NCI-H2107 (cell line): ENCODE measurements at places on chromosomes 2 and 18.

DNA sequence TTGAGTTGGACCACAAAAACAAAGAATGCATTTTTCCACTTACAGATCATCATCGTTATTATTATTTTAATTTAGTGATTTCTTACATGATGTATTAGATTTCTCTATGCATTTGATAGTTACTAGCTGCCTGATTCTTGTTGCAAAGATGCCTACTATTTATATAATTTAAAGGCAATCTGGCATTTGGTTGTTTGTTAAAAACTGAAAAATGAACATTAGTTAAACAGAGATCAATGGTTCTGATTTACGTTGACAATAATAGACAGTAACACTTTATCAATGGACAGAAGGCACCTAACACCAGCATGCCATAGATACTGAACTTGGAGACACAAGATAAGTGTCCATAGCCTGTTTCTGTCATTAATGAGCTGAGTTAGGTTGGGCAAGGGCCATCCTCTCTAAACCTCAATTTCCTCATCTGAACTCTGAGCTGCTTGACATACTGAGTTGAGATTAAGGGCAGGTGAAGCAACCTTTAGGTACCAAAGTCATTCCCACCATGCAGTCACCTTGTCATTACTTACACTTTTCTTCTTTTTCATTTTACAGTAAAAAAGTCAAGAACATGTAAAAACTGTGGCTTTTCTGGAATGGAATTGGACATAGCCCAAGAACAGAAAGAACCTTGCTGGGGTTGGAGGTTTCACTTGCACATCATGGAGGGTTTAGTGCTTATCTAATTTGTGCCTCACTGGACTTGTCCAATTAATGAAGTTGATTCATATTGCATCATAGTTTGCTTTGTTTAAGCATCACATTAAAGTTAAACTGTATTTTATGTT lies 3.1 kb downstream of the CCL20 start:
- DNase-seq = no peak

- no peak for DNase-seq
Measured at GRCh38 chr18:60018618-60019462, 119.0 kb downstream of the PMAIP1 start.

GRCh38 chr2:121279476-121280220 lies 5.4 kb downstream of the TFCP2L1 start:
- no peak for DNase-seq

GRCh38 chr2:53549497-53549896 lies 218.1 kb upstream of the CHAC2 start:
- DNase-seq = no peak

GRCh38 chr2:38907743-38908562 lies 18.3 kb downstream of the ARHGEF33 start:
- DNase-seq = no peak

- DNase-seq = no peak
Measured at GRCh38 chr2:164868563-164869419, 27.2 kb upstream of the COBLL1 start.

DNA sequence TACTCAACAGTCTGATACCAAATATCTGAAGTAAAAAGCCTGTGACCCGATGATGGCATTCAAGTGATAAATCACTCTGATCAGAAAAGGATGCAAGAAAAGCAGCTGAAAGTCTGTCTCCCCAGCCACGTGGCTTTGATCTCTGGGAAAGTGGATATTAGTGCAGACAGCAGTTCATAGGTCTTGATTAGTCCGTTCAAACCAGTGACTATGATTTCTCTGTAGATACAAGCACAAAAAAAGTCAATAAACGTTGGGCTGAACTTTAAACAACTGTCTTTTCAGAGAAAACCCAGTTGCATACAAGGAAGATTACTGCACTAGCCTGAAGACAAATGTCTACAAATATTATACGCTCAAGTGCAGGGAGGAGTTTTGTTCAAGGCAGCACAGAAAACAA lies 107.7 kb upstream of the CDC42EP3 start:
- DNase-seq = no peak

- DNase-seq = no peak
Measured at GRCh38 chr2:148613231-148614013, 31.1 kb upstream of the EPC2 start.

DNA sequence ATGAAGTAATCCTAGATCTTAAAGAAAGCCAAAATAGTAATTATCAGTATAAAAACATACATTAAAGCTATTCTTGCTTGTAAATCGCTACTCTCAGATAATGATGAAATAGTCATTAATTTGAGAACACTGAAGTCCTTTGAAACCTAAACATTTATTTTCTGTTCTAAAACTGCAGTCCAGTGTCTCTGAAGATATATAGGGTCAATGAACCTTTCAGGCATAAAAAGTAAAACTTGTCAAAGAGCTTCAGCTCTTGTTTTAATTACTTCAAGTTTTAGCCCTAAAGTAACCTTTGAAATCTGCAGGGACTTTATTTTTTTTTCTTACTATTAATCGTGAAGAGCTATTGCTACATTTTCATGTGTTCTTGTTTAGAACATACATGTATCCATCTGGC lies 116.3 kb downstream of the KYNU start:
- DNase-seq = no peak

DNA sequence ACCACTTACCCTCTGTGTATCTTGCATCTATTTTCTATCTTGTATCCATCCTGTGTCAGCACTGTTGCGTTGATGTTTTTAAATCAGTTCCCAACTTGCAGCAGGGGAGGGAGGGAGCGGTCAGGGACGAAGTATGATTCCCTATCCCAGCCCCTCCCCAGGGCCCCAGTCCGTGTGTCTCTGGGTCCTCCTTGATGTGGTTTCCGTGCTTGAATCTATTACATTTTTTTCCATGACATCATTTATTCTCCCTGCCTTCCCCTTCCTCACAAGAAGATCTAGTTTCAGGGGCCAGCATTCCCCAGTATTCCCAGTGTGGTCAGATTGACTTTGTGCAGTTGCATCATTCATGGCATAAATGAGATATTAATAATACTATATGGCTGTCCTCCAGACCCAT lies 479.3 kb downstream of the PTPRM start:
- DNase-seq = no peak

DNA sequence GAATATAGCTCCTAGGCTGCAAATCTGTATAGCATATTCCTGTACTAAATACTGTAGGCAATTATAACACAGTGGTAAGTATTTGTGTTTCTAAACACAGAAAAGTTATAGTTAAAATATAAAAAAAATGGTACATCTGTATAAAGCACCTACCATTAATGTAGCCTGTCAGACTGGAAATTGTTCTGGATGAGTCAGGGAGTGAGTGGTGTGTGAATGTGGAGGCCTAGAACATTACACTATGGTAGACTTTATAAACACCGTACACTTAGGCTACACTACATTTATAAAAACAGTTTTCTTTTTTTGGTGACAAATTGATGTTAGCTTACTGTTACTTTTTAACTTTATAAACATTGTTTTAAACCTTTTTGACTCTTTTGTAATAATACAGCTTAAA lies 226.3 kb downstream of the CCDC85A start:
- DNase-seq = no peak

DNA sequence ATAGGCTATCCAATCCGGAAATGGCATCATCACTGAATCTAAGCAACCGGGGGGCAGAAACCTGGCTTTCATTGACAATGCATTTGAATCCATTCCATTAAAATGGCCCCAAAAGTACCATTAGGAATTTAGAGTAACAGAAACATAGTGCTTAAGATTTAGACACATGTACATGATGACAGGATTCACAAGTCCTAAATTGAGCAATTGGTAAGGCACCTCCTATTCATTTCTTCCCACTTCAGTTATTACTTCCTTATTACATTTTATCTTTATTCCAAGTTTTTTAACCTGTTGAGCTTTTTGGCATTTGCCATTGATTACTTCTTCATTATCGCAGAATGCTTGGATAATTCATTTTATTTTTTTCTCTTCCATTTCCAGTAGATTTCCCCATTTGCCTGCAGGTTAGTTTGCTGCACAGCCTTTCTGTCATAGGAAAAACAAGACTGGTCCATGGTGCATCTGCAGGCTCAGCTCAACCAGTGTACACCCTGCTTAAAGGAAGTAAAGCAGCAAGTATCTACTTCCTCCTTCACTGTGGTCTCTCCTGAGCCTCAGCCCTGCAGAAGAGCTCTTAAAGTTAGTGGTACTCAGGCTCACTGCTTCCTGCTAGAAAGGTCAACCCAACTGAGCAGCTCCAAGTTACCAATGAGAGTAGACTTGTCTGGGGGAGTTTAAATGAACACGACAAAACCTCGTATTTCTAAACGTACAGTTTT lies 89.2 kb downstream of the DOCK10 start:
- DNase-seq = no peak

GRCh38 chr18:73614812-73615211 lies 532.8 kb downstream of the FBXO15 start:
- no peak for DNase-seq

DNA sequence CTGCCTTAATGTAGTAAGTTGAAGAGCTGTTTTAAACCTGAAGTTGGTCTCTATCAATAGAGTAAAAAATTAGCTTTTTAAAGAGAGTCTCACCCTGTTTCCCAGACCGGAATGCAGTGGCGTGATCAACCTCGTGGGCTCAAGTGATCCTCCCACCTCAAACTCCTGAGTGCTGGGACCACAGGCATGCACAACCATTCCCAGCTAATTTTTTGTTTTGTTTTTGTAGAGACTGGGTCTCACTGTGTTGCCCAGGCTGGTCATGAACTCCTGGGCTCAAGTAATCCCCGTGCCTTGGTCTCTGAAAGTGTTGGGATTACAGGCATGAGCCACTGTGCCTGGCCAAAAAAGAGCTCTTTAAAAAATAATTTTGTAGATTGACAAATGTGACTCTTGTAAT lies 40.3 kb downstream of the CRIM1 start:
- no peak for DNase-seq

DNA sequence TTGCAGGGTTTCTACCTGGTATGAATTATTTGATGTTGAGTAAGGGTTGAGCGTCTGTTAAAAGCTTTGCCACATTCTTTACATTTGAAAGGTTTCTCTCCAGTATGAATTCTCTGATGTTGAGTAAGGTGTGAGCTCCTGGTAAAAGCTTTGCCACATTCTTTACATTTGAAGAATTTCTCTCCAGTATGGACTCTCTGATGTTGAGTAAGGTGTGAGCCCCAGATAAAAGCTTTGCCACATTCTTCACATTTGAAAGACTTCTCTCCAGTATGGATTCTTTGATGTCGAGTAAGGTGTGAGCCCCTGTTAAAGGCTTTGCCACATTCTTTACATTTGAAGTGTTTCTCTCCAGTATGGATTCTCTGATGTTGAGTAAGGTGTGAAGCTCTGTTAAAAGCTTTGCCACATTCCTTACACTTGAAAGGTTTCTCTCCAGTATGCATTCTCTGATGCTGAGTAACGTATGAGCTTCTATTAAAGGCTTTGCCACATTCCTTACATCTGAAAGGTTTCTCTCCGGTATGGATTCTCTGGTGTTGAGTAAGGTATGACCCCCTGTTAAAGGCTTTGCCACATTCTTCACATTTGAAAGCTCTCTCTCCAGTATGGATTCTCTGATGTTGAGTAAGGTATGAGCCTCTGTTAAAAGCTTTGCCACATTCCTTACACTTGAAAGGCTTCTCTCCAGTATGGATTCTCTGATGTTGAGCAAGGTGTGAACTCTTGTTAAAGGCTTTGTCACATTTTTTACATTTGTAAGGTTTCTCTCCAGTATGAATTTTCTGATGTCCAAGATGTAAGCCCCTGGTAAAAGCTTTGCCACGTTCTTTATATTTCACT lies 27.1 kb downstream of the ZNF519 start:
- DNase-seq = no peak

GRCh38 chr2:73131807-73132206 lies 19.1 kb upstream of the RAB11FIP5 start:
- DNase-seq = no peak

- no peak for DNase-seq
Measured at GRCh38 chr2:64989982-64990614, 899 bp downstream of the SLC1A4 start.

GRCh38 chr2:217993138-217993537 lies 9.7 kb downstream of the TNS1 start:
- DNase-seq = no peak

DNA sequence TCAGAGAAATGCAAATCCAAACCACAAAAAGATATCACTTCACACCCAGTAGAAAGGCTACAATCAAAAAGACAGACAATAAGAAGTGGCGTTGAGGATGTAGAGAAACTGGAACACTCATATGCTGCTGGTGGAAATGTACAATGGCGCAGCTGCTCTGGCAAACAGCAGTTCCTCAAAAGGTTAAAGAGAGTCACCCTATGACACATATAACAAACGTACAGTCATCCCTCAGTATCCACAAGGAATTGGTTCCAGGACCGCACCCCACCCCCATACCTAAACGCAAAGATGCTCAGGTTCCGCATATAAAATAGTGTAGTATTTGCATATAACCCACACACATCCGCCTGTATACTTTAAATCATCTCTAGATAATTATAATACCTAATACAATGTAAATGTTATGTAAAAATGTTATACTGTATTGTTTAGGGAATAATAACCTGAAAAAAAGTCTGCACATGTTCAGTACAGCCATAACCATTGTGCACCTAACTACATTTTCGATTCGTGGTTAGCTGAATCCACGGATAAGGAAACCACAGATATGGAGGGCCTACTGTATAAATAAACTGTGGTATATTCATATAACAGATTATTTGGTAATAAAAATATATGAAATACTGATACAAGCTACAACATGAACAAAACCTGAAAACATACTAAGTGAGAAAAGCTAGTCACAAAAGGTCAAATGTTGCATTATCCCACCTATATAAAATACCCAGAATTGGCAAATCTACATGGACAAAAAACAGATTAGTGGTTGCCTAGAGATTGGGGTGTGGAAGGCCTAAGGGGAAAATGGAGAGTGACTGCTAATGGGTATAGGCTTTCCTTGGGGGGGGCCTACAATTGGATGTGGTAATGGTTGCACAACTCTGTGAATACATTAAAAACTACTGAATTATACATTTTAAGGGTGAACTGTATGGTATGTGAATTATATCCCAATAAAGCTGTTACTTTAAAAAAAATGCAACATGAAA lies 37.5 kb downstream of the UXS1 start:
- DNase-seq = no peak

DNA sequence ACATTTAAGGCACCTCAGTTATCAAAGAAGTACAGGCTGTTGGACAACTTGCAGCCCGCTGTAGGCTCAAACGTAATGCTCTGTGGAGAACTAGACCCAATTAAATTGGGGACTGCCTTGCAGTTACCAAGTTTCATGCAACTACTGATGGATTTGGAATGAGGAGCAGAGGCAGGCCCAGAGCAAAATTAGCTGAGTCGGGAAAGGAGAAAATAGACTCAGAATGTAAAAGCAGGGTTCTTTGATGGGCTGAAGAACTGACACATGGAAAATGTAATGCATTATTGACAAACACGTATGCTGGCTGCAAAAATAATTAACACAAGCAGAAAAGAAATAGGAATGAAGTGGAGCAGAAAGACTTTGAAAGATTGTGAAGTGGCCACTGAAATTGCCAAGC lies 432.7 kb upstream of the HNRNPA3 start:
- DNase-seq = no peak
